ENCODE measurements at places on chromosomes 12 and 14.

- no peak for DNase-seq
Observed at GRCh38 chr14:75939200-75939599, 42.6 kb downstream of the TGFB3 start.

DNA sequence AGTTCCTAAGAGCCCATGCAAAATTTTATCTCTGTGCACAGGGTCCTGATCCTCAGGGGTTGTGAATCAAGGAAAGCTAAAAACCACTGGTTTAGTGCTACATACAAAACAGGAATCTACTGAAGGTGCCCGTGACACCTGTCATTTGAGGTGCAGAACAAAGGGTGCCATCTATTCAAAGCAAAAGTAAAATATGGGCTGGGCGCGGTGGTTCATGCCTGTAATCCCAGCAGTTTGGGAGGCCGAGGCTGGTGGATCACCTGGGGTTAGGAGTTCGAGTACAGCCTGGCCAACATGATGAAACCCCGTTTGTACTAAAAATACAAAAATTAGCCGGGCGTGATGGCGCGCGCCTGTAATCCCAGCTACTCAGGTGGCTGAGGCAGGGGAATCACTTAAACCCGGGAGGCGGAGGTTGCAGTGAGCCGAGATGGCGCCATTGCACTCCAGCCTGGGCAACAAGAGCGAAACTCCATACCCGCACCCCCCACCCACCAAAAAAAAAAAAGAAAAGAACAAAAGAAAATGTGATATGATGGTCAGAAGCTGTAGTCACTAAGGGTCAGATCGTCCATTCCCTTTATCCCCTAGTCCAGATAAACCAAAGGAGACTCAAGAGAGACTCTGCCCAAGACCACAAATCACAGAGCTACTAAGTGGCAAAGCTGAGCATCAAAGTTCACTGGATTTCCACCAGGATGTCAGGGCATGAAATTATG is 3.4 kb downstream of the PPTC7 start:
- DNase-seq: no peak

GRCh38 chr12:117872546-117873169 is 96.1 kb downstream of the KSR2 start:
- no peak for DNase-seq

DNA sequence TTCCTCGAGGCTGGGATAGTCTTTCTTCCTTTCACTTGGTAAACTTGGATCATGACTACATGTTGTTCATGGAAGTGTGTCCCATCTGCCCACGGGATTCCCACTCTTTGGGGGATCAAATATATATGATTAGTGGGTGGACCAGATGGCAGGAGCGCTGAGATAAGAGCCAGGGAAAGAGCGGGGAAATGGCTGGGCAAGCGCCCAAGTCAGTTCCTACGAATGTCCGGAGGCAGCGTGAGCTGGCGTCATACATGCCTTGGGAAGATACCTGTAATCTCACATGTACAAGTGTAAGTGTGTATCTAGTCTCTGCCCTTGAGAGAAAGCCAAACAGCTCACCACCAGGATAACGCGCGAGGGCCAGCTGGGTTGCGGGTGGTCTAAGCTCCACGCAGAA is 62.3 kb downstream of the FZD10 start:
- no peak for DNase-seq

DNA sequence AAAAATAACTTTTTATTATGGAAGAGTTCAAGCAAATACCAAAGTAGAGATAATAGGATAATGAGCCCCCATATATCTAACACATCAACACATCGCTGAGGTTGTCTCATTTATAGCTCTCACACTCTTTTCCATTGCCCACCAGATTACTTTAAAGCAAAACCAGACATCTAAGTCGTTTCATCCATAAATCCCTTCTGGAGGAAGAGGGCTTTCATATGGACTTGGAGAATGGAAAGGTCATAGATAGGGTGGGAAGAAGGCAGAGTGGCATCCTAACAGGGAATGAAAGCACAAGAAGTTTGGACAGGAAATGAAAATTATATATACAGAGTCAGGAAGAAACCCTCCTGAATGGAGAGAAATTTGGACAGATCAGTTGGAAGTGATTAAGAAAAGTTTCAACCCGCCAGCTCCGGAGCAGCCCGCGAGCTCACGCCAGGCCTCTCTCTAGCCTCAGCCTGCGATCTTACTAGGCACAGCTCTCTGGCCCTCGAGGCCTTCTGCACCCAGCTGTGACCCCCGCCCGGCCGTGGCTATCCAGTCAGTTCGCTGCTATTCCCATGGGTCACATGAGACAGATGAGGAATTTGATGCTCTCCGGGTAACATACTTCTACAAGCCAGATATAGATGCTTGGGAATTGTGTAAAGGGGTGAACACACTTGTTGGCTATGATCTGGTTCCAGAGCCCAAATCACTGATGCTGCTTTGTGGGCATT is 48.4 kb upstream of the NID2 start:
- no peak for DNase-seq

DNA sequence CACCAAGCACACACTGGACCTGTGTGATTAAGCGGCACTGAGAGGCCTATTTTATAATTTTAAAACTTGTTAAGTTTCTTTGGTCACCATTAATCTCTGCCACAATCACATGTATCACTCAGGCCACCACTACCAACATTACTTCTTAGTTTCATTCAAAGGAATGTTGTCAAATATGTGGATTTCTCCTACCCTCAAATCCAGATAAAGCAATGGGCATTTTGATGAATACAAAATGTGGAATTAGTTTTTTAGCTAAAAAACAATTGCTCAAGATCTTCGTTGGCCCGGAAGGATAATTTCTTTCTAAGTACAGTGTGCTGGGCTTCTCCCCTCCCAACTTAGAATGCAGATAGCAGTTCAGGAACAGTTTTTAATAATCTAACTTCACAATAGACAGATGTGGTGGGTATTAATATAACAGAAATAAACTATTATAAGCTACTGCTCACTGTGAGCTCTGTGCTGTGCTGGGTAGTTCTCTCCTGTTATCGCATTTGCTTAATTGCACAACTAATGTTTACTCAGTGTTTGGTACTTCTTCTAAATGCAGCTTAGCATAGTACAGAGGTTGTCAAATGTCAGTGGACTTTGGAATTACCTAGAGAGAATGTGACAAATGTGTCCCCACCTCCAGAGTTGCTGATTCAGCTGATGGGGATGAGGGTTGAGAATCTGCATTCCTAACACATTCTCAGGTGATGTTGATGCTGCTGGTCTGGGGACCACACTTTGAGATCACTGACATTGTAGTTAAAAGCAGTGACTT is 266.7 kb upstream of the AMIGO2 start:
- peak; percentile 3 for DNase-seq

DNA sequence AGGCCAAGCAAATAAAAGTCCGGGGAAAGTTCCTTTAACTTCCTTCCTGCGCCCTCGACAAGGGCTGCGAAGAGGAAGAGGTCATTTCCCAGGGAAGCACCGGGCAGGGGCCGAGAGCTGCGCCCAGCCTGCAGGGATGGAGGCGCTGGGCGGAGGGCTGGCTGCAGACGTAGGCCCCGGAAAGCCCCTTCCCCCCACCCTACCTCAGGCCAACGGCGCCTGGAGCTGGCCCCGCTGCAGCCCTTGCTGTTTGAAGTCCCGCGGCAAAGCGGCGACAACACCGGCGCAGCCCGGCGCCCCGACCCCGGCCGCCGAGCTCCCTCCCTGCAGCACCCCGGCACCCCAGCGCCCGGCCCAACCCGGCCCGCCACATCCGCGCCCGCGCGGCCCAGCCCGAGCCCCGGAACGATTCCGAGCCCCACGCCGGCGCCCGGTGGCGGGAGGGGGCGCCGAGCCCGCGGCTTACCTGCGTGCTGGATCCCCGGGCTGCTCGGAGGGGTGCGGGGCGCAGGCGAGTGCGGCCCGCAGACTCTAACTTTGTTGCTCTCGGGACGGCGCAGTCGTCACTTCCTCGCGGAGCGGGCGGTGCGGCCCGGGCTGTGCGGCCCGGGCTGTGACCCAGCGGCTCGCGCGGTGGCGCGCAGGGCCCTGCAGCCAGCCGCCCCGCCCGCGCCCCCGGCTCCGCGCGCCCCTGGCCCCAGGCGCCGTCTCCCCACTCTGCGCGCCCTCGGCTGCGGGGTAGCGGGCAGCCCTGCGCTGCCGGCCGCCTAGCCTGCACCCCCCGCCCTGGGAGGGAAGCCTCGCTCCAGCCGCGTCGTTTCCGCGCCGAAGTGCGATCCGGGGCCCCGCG is 64.8 kb upstream of the PTGR2 start:
- DNase-seq: no peak

GRCh38 chr14:64217834-64218233 is 76.3 kb downstream of the ESR2 start:
- DNase-seq: no peak

GRCh38 chr12:25713264-25713663 is 160.2 kb upstream of the LMNTD1 start:
- DNase-seq: no peak

GRCh38 chr12:125873016-125873415 is 807.8 kb downstream of the AACS start:
- no peak for DNase-seq

DNA sequence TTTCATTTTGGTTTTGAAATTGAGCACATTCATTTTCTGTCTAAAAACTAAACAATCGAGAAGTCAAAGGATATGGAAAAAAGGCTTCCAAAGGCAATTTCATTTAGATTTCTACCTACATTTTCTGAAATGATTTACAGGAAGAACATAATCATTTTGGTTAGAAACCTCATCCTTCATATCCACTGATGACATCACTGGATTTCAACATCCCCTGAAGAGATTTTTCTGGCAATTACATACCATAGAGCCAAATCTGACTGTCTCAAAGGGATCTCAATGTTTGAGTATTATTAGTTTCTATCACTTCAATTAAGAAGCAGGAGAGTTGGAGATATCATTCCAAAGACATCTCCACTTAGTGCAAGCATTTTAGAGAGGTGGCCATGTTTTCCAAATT is 137.8 kb downstream of the TTC7B start:
- DNase-seq: no peak

GRCh38 chr12:108969622-108970021 is 51.2 kb downstream of the SVOP start:
- no peak for DNase-seq

DNA sequence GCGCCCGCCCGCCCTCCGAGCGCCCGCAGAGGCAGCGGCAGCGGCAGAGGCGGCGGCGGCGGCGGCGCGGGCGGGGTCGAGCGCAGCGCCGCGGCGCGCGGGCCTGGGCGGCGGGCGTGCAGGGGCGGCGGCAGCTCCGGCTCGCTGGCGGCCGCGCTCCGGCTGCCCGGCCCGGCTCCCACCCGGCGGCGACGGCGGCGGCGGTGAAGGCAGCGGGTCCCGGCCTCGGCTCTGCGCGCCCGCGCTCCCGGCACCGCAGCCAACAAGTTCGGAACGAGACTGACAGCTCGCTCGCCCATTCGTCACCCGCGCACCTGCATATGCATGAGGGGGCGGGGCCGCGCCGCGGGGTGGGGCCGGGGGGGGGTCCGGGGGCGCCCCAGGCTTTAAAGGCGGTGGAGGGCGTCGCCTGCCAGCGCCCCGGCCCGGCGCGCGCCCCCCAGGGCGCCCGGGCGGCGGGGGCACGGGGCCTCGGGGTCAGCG is at the start of gene JAG2:
TSS of gene JAG2 (minus strand) at position 281 of the 483 bp plus-strand sequence. CDS start 356 bp downstream, outside the sequence.
- peak; percentile 39 for DNase-seq

DNA sequence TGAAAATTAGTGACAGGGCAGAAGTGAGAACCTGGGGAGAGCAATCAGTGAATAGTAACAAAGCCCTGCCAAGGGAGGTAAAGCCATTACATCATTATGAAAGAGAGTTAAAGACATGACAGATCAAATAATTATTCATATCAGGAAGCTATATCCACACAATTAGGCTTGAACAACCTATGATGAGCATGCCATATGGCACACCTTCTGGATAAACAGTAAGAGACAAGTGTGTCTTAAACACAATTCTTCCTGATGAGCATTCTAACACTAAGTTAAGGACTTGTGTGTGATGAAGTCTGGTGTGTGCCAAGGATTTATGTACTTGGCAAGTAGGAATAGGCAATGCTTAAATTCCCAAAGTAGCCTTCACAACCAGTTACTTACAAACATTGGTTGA is 76.1 kb downstream of the GALNT4 start:
- DNase-seq: no peak

Measured in NCI-H774 (cell line).